Hindlimb muscle (tissue), 1 donor: ENCODE measurements at places on chromosomes 7 and 10. TPM values are rescaled to one million over a fixed set of nuclear protein-coding genes. Genes with fewer than 3 reads are reported as not detected.

The CPN1 gene
- polyA plus RNA-seq: not detected

GRCh38 chr10:95745501-95745900 is 10.5 kb upstream of the ENTPD1 start:
- no peak for DNase-seq

The MYL10 gene
- polyA plus RNA-seq: 9.0 TPM

DNA sequence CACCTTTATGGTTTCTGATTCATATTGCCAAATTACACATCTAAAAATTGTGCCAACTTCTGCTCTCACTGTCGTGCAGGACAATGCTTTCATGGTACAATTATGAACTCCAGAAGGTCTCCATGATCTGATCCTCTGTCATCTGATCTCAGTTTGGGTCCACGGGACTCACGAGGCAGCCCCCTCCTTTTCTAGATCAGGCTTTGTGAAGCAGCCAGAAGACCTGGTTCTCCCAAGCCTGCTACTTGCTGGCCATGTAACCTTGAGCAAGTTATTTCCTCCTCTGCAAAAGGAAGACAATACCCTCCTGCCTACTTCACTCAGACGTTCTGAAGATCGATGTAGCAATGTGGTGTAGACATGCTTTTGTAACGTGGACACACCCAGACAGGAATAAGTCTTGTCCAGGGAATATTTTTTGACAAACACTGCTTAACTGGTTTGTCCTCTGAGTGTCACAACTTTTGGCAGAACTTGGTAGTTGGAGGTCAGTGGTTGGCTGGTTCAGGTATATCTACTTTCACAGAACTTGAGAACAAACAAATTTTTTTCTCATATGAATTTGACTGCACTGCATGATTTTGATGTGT is 19.6 kb downstream of the CALML3 start:
- no peak for DNase-seq

The SPDYE2 gene
- 14.8 TPM for polyA plus RNA-seq

DNA sequence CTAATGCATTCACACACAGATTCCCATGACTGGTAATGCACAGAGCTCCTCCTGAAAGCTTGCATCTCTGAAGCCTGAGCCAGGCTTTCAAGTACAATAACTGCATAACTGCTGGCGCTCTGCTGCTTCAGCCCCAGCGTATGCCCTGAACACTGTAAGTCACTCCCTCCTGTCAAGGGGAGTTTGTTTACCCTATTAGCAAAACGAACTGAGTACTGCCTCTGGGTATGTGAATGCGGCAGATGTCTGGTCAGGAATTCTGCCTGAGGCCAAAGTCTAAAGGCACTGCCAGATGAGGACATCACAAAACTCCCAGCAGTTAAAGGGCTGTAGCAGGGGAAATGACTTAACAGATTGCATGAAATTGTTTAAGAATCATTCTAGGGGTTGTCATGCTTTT is 97.7 kb downstream of the NRCAM start:
- no peak for DNase-seq

DNA sequence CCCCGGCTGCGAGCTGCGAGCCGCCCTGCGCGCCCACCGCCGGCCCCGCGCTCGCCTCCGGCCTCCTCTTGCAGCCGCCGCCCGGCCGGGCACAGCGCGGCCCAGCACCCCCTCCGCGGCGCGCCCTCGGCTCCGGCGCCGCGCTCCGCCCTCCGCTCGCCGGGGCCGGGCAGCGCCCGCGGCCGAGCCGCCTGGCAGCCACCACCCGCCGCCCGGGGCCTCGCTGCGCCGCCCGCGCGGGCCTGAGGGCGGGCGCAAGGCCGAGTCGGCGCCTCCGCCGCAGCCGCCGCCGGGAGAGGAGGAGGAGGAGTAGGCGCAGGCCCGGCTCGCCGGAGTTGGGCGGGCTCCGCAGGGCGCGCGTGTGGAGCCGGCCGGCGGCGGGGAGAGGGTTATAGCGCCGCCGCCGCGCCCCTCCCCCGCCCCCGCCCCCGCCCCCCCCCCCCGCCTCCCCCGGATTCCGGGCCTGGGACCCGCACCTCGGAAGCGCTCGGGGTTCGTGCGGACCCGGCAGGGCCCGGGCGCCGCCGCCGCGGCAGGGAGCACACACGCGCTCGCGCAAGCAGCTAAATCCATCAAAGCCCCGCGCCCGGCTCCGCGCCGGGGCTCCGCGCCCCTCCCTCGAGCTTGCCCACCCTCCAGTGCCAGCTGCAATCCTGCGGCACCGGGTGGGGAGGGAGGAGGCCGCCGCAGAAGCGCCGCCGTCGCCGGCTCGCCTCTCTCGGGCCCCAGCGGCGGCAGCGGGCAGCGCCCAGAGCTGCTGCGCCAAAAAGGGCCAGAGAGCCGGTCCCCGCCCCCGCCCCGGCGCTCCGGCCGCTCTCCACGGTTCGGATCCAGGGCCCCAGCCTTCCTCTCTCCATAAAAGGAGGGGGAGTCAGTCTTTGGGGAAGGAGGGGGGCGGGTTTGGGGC is at the start of gene PDGFA:
TSS of gene PDGFA (minus strand) at position 363 of the 907 bp plus-strand sequence. CDS start 845 bp downstream, outside the sequence.
- DNase-seq: no peak

The LOXL4 gene
- polyA plus RNA-seq: 11.5 TPM

DNA sequence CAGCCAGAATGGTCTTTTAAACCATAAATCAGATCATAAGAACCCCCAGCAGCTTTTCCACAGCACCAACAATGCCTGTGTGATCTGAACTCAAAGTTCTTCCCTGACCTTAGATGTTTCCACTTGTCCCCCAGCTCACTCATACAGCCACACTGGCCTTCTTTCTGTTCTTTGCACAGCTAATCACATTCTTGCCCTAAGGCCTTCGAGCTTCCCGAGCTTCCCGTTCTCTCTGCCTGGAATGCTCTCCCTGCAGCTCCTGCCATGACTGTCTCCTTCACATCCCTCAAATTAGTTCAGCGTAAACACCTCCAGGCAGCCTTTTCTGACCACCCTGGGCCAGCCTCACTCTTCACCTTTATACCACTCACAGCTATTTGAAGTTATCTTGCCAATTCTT is 166.8 kb upstream of the NFE2L3 start:
- no peak for DNase-seq

DNA sequence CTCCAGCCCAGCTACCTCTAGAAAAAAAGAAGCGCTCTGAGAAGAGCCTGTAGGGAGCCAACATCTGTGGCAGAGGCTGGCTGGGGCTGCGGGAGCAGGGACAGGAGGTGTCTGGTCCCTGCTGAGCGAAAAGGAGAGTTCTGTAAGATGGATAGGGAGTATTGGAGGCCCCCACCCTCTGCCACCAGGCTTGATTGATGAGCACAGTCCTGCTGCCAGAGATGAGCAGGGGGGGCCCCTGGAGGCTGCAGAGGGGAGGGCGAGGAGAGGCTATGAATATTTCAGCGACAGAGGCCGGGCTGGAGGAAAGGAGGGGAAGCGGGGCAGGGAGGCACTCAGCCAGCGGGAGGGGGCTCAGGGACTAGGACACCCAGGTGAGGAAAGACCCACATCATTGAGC is 44.5 kb upstream of the HSPB1 start:
- no peak for DNase-seq

GRCh38 chr10:114819322-114819721 is 2.3 kb upstream of the FHIP2A start:
- DNase-seq: no peak

DNA sequence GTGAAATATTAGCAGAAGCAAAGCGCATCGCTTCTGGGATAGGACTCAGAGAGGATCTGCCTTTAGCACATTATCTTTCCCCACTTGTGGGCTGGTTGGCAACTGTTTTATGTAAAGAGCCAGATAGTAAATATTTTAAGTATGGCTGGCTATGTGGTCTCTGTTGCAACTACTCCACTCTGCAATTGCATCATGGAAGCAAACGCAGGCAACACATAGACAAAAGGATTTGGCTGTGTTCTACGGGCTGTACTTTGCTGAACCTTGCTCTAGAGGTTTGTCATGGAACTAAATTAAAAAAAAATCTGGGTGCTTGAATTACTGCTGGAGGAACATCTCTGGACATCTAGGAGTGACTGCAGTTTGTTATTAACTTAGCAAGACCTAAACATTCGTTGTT is 307.8 kb upstream of the TPK1 start:
- no peak for DNase-seq

The GJC3 gene
- polyA plus RNA-seq: 0.70 TPM

The DRGX gene
- not detected for polyA plus RNA-seq

The COL13A1 gene
- polyA plus RNA-seq: 11.0 TPM

DNA sequence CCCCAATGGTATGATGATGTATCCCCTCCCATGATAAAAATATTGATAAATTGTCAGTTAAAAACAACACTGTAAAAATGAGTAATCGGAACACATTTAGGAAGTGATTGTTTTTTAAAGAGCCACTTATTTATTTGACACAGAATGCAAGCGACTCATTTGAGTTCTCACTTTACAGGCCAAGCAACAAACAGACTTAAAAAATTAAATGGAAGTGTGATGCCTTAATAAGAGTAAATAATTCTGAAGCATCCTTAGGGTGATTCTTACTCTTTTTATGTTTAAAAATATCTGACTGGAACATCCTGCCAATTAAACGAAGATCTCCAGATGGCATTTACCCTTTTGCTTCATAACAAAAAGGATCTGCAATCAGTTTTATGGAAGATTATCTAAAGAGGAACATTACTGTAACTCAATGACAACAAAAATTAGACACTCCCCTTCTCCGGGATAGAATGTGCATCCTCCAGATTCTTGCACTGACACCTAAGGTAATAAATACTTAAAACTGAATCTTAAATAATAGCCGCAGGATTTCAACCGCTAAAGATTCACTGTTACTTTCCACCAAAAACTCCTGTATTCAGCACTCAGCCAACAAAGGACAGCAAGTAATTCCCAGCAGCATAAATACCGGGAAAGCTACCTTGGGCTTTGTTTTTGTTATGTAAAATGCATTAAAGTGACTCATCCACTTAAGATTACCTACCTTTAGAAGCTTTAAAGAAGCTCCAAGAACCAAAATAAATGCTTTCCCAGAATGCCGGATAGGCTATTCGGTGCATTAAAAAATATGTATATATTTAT is 1.7 kb downstream of the CACNA2D1 start:
- no peak for DNase-seq

The GIMAP1 gene
- 2.9 TPM for polyA plus RNA-seq

DNA sequence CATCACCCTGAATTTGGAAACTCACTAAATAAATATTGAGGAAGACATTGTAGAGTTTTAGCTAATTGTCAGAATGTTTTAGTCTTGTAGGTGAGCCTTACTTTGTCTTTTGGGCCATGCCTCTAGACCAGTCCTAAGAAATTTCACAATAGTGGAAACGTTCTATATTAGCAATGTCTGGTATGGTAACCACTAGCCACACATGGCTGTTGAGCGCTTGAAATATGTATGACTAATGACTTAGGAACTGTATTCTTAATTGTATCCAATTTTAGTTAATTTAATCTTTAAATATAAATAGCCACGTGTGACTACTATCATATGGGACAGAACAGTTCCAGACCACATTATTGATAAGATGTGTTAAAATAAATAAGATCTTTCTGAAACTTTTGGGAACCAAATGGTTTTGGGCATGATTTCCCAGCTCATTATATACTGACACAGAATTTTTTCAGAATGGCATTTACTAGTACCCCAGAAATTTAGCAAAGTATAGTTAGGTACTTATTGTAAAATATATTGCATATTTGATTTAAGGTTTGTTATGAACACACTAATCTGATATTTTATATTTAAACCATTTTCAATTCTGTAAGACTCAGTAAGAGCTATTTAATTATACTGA is 95.0 kb downstream of the VPS50 start:
- no peak for DNase-seq

DNA sequence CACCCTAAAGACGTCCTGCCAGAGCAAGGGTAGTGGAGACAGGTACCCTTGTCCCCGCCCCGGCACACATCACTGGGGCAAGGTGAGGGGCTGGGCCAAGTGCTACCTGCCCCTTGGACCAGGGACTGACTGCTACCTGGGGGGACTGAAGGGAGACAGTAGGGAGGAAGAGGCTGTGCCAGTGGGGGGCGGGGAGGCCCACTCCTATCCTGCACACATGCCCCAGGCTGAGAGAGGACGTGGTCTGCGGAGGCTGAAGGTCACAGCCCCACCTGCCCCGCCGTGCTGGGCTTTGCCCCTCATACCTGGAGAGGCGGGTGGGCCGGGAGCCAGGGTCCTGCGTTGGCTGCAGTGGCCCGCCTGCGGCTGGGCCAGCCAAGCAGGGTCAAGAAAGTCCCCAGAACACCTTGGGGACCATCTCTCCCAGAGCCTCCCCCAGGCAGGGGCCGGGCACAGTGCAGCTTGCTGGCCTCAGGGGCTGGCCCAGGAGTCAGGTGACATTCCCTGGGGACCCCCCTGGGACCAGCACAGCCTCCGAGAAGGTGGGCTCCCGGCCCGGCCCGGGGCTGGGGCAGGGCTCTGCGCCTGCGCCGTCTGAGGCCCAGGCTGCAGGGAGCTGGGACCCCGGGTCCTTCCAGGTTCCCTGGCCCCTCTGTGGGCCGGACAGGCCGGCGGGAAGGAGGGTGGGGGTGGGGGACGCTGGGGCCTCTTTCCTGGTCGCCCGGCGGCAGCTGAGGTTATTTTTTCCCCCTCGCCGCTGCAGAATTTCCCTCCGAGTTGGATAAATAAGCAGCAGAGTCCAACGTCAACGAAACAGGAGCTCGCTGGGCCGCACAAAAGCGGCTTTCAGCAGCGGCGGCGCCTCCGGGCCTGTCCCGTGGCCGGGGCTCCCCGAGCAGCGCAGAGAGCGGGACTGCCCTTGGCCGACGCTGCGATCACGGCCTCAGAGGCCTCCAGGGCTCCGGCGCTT is 9.8 kb upstream of the FZD9 start:
- DNase-seq: peak; percentile 72

GRCh38 chr10:8100366-8100765 is 45.9 kb downstream of the GATA3 start:
- no peak for DNase-seq

GRCh38 chr10:34526758-34527730 is 288.1 kb downstream of the PARD3 start:
- peak; percentile 83 for DNase-seq

The TUBAL3 gene
- not detected for polyA plus RNA-seq

GRCh38 chr7:151896486-151896885 is 19.6 kb upstream of the PRKAG2 start:
- DNase-seq: no peak

The SEMA3D gene
- polyA plus RNA-seq: 12.3 TPM

DNA sequence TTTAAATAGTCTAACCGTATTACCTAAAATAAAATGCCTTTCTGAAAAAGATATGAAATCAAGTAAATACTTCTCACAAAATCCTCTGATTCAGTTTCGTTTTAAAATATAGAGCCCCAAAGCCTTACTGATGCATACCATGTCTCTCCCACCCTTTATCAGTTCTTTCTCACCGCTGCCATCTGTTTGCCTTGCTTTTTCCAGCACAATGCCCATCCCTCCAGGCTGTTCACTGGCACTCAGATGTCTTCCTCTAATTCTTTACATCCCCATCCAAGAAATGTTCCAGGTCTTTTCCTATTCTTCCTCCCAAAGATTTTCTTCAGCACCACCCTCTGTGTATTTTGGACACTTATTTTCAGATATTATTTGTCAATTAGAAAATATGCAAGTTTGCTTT is 116.5 kb upstream of the LRRN3 start:
- DNase-seq: no peak

- no peak for DNase-seq
Measured at GRCh38 chr7:45092100-45092930, 3.5 kb upstream of the NACAD start.

GRCh38 chr7:27083646-27084045 is 12.2 kb downstream of the HOXA1 start:
- no peak for DNase-seq

- no peak for DNase-seq
Measured at GRCh38 chr10:131788386-131788785, 112.4 kb upstream of the PPP2R2D start.

The MOGAT3 gene
- polyA plus RNA-seq: not detected

The FGF8 gene
- 0.36 TPM for polyA plus RNA-seq

The GFRA1 gene
- polyA plus RNA-seq: 33.4 TPM
